ENCODE measurements at places on chromosomes 3 and 15.

GRCh38 chr3:78035131-78035641 lies 995.3 kb downstream of the ROBO2 start:
- peak; percentile 3 for DNase-seq

DNA sequence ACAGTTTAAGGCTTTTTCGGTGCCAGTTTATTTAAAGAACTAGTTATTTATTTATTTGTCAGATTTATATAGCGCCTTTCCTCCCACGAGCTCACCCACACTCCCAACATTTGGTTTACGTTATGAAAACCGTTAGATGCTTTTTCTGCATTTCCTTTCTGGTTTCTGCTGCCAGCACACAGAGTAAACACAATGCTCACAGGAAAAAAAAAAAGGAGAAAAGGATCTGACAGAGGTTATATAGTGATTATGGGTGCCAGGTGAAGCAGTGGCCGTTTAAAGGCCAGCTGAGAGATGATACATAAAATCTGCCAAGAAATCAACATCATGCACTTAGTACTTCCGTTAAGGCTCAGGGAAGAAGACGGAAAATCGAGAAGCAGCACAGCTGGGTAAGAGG lies 37.9 kb downstream of the ETV5 start:
- no peak for DNase-seq

GRCh38 chr3:108744762-108745161 lies 12.4 kb downstream of the RETNLB start:
- DNase-seq = peak; percentile 28

- peak; percentile 20 for DNase-seq
Measured at GRCh38 chr3:48038971-48039481, 22.8 kb upstream of the MAP4 start.

DNA sequence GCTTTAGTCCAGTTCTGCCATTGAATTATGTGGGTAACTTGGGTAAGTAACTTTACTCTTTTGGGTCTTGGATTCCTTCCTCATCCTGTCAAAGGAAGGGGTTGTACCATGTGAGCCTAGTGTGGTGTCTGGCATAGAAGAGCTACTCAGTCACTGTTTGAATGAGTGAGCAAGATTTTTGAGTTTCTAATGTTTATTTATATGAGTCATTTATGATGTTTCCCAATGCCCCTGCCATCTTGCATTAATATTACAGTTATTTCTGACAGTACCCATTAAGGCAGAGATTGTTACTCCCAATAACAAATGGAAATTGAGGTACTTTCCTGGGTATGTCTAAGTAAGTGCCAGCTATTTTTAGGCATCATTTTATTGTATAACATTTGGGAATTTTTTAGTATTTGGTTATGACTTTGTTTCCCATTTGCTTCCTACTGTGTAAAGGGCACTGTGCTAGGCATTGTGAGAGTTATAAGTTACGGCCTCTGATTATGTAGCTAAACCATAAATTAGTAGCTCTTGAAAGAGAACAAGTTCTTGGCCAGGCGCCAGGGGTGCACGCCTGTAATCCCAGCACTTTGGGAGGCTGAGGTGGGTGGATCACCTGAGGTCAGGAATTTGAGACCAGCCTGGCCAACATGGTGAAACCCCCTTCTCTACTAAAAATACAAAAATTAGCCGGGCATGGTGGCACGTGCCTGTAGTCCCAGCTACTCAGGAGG lies 23.5 kb downstream of the NR1D2 start:
- peak; percentile 80 for DNase-seq

DNA sequence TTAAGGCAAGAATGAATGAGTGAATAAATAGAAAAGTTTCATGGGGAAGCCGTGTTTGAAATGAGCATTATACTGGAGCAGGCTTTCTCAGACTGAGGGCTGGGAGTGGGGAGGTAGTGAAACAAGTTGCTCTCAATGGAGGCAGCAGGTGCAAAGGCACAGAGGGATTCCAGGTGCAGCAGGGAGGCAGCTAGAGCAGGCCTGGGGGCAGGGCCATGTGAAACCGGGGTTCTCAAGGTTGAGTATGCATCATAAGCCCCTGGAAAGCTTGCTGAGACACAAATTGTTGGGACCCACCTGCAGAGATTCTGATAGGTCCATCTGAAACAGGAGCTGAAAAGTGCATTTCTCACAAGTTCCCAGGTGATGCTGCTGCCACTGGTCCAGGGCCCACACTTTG lies 45.3 kb downstream of the BFSP2 start:
- no peak for DNase-seq

- no peak for DNase-seq
Measured at GRCh38 chr3:95002438-95003046, 939.7 kb downstream of the NSUN3 start.

- no peak for DNase-seq
Measured at GRCh38 chr15:90876046-90876445, 7.7 kb downstream of the FURIN start.

DNA sequence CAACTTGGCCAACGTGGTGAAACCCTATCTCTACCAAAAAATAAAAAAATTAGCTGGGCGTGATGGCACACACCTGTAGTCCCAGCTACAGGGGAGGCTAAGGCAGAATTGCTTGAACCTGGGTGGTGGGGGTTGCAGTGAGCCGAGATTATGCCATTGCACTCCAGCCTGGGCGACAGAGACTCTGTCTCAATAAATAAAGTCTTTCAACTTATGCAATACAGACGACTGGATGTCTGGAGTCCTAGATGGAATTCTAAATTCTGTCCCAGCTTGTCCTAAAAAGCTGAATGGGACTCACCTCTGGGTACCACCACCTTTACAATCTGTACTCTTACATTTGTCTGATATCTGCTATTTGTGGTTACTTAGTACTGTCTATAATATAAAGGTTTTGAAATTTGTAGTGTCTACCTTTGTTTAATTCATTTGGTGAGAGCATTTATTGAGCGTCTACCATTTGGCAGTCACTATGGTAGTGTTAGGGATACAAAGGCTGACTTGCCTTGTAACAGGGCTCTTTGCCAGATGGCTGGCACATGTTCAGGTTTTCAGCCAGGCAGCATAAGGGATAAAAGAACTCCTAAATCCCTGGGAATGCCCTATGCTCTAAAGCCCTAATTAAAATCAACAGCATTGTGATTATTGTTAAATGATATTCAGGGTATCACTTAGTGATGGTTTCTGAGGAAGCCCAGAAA lies 7.2 kb upstream of the ZNF609 start:
- no peak for DNase-seq

GRCh38 chr3:13083898-13084297 lies 10.7 kb upstream of the IQSEC1 start:
- DNase-seq = no peak

DNA sequence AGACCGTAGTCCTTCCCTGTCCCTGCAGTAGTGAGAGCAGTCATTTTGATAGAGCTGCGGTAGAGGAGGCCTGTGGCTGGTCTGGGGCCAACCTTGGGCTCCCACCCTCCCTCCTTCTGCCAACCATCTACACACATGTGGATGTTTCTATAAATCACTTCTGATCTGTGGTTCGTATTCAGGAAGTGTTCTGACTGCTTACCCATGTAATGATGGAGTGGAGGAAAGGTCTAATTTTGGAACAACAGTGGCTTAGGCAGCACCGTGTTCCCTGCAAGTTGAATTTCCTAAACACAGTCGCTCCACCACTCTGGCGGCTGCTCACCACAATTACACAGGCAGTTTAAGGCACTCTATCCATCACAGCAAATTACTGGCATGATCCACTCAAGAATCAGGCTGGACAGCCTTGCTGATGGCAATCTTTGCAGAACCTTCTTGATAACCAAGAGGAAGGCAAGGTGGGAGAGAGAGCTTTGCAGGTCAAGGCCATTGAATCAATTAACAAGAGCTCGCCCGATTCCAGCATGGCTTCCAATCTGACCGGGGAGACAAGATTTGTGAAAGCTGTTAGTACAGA lies 104.7 kb upstream of the VEPH1 start:
- DNase-seq = no peak

- DNase-seq = no peak
Measured at GRCh38 chr3:164604687-164605086, 473.6 kb downstream of the SI start.

DNA sequence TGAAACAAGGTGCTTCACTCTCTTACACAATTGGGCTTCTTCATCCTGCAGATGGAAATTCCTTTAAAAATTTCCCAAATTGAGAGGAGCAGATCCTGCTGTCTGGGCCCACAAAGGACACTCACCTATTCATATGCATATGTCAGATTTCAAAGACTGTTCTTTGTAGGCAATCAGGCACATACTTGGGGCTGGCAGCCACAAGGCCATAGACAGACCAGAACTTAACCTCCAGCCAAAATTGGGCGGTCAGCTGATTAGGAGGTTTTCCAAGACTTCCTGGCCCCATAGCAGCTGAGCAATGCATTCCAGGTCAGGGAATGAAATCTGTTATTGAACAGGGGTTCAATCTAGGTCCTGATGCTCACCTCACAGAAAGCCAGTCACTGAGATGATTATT lies 15.0 kb upstream of the HPS3 start:
- no peak for DNase-seq

DNA sequence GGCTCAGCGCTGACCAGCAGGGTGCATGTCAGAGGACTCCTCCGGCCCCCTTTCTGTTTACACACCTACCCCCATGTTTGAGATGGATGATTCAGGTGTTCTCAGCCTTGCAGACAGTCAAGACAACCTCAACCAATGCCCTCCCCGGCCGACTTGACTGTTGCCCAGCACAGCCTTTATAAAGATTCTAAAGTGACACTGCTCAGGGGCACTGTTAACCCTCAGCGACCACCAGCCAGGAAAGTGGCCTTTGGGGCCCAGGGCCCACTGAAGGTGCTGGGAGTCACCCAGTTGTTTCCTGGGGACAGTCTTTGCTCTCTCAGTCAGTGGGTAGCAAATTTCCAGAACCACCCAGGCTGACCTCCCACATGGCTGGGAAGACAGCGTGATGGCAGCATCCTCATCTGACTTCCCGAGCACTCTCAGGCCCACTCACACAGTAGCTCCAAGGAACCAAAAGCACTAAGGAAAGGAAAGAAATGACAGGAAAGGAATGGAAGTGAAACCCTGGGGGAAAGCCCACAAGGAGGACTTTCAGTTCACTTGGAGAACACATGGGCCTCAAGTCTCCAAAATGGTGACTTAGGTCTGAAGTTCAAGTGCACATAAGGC lies 128.4 kb downstream of the ASB7 start:
- DNase-seq = no peak

- DNase-seq = no peak
Measured at GRCh38 chr3:126845920-126846715, 136.8 kb upstream of the PLXNA1 start.

- DNase-seq = peak; percentile 71
Measured at GRCh38 chr3:107973152-107973551, 117.7 kb downstream of the CD47 start.

DNA sequence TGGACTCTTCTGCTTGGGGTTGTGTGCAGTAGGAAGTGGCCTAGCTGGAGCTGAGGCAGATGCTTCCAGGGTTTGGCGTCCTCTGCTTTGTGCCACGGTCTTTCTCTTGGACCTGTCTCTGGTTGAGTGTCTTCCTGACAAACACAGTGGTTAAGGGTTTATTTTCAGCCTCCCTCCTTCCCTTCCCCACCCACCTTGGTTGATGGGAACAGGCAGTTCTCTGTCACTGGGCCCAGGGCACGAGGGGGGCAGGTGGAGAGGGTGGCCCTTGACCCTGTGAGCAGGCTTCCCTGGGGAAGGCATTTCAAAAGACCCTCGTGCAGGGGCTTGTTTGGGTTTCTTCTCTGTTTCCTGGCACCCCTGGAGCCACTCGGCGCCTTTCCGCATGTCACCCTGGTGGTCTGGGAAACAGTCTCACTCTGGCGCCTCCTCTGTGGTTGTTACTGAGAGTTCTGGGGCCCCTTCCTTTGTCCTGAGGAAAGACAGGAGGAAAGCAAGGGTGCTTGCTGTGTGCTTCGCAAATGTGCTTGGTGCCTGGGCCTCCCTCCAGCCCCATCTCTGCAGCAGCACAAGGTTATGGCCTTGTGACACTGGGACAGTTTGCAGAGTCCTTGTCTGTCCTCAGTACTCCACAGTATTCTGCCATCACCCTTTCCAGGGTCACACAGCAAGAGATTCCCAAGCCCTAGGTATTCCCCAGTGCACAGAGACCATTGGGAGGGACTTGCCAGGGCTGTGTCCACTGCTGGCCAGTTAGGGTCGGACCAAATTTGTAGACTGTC lies 10.3 kb upstream of the STAB1 start:
- no peak for DNase-seq

DNA sequence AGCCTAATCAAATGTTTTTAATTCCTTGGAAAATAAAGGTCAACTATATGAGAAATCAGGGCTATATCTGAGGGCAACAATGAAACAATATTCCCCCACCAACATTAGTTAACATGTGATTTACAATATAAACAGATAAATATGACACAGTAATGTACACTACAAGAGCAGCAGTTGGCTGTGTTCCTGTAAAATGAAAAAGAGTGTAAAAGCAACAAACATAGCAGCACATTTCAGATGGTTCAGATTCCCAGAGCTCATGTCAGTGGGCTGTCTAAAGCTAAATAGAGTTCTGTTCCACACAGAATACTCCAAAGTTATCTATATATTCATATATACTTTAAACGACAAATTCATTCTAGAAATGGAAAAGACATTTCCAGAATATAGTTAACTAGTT lies 42.6 kb downstream of the ANKRD28 start:
- DNase-seq = no peak

- no peak for DNase-seq
Measured at GRCh38 chr3:16498130-16498890, 15.2 kb downstream of the RFTN1 start.

DNA sequence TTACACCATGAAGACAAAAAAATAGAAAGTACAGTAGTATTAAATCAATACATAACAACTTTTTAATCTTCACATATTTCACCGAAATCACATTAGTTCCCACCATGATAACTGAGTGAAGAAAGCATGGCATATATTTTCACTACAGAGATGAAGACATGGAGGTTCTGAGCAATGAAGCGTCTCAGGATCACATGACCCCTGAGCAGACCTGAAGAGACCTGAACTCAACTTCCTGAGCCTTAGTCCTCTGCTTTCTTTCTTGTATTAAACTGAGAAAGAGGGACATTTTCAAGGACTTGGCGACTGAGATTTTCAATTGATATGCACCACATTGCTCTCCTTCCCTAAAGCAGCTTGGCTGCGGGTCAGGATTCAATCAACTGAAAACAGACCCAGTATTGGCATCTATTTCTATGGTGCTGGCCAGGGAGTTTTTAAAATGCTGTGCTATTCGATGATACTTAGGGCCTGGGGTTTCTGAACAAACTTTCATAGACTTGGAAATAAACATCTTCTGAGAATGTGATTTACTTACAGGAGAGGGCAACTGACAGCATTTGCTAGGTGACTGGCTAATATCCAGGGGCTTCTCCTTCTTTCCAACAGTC lies 165.1 kb downstream of the LSAMP start:
- no peak for DNase-seq

- DNase-seq = no peak
Measured at GRCh38 chr3:146350852-146351251, 99.9 kb upstream of the PLSCR4 start.

- no peak for DNase-seq
Measured at GRCh38 chr3:3605226-3605625, 194.0 kb upstream of the LRRN1 start.

GRCh38 chr15:56042982-56043980 lies 49.9 kb upstream of the NEDD4 start:
- DNase-seq = peak; percentile 2

DNA sequence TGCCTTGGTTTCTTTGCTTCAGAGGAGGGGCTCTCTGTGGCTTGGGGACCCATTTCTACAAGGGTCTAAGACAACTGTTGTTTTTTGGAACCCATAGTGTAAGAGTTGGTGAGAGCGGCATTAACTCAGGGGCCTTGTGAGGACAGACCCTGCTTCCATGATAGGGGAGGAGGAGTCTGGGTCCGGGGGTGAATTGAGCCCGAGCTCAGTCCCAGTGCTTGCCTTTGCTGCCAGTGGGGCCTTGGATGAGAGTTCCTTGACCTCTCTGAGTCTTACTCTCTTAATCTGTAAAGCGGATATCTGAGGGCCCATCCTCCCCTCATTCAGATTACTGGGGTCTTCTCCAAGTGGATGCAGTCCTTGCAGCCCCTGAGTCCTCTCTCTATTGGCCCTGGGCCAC lies 74.2 kb downstream of the EEFSEC start:
- DNase-seq = no peak

Data from ELR (cell line).